Activated CD4-positive, alpha-beta T cell treated with anti-CD3 and anti-CD28 coated beads, Interleukin-2, amount 50 U/mL, for 1 hour (primary cell): ENCODE measurements at places on chromosomes 6 and 20.

DNA sequence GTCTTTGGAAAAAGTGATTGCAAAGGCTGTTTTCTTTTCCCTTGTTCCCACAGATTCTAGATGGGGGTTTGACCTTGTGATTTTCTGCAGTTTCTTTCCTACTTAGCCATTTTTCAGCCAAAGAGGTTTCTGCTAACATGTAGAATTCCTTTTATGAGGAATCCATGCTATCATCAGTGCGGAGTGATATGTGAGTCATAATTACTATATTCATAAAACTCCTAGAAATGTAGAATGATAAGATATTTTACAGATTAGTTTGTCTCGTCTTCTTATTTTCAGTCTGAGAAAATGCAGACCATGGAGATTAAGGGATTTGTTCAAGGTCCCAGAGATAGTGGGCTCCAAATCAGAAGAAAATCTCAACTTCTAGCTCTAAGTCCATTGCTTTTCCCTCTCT is 98.6 kb downstream of the KCNQ5 start:
- no peak for DNase-seq

DNA sequence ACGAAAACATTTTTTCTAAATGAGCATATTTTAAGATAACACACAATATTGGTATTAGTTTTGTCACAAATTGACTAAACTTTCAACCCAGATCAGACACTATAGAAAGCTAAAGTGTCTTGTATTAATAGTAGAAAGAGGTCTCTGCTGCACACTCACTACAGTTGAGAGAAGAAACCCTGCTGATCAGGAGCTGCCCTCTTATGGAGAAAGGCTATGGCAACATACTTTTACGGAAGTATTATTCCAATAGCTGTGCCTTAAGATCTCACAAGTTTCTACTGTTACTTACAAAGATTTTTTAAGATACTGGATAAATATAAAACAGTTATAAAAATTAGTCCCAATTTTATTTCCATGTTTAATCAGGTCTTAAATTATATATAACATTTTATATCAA is 155.7 kb downstream of the RIMS1 start:
- DNase-seq: no peak

- DNase-seq: no peak
These were observed 203.7 kb downstream of the OTOR start for GRCh38 chr20:16951876-16952275.

GRCh38 chr6:150027806-150028565 is 2.7 kb upstream of the RAET1L start:
- no peak for DNase-seq

- DNase-seq: no peak
These were observed 311.9 kb upstream of the MAP3K7 start for GRCh38 chr6:90898763-90899162.

GRCh38 chr6:40551966-40552505 is 35.1 kb downstream of the LRFN2 start:
- no peak for DNase-seq

DNA sequence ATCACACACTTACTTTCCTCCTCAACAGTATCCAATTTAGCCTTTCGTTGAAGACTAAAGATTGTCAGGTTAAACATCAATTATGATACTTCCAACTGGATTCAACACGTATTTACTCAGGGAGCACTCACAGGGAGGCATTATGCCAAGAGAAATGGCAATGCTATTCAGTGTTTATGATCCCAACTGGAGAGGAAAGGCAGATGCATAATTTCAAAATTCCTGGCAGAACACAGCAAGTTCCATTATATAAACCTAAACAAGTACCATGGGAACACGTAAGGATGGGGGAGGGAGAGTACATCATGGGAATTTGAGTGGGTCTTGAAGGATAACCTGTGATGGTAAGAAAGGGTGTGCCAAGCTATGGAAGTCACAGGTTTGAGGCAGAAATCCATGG is 112.7 kb downstream of the ISM1 start:
- no peak for DNase-seq

DNA sequence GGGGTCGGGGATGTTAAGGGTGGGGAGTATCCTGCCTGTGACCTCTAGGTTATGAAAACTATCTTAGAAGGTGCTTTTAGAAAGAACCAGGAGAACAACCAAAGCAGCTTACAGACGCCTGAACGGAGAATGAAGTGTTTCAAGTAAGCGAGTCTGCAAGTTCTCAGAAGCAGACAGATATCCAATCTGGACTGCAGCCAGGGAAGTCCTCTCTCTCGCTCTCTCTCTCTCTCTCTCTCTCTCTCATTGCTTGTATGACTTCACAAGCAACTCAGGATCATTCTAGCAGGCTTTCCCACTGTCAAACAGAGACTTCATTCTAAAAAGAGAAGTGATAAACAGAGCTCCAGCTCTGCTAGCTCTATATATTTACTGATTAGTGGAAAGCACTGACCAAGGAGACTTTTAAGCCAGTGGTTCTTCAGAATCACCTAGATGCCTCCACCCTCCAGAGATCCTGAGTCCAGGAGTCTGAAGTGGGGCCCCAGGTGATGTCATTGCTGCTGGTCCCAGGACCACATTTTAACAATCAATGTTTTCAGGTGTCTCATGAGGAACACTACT is 6.0 kb downstream of the TCF21 start:
- no peak for DNase-seq

DNA sequence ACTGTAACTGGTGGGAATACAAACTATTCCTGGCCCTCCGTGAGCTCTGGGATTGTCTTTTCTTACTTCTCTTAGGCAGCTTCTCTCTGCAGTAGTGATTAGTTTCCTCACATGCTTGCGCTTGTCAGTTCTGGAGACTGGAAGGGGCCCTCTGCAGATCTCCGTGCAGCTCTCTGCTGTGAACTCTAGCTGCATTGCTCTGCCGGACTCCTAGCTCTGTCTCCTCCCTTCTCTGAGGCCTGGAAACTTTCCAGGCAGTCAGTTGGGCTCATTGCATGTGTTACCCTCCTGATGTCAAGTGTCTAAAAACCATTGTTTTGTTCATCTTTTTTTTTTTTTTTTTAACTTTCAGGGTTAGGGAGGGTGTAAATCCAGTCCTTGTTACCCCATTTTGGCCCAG is 102.3 kb downstream of the CTNNBL1 start:
- DNase-seq: no peak

DNA sequence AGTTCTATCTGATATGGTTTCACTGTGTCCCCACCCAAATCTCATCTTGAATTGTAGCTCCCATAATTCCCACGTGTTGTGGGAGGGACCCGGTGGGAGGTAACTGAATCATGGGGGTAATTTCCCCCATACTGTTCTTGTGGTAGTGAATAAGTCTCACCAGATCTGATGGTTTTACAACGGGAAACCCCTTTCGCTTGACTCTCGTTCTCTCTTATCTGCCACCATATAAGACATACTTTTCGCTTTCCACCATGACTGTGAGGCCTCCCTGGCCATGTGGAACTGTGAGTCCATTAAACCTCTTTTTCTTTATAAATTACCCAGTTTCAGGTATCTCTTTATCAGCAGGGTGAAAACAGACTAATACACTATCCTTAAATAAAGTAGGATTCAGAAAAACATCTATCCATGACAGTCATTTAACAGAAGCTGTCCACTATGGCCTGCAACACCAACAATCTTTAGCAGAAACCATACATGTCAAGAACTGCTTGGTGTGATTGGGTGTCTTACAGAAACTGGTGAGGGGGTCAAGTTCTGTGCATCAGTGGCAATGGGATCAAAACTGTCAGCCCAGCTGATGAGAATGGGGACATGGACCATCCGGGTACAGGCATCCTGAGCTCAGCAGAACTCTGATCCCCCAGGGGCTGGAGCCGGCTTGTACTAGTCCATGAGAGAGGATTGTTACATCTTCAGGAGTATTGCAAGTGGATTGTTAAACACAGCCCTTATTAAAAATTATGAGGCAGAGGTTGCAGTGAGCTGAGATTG is 59.2 kb downstream of the SCML4 start:
- DNase-seq: no peak

GRCh38 chr6:93849857-93850256 is 430.5 kb upstream of the EPHA7 start:
- no peak for DNase-seq

DNA sequence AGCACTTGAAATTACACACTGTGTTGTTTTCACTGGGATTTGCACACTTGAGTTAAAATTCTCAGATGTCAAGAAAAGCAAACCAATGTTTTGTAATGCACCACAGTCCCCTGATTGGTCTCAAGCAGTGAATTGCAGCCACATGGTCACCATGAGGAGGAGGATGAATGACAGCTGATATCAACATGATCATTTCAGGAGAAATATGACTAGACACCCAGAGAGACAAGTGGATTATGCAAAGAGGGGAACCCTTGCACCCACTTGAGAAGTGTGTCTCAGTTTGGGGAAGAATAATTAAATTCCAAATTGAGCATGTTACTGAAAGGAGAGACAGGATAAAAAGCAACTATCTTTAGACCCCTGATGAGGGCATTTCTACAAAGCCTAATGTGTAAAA is 69.3 kb downstream of the UST start:
- no peak for DNase-seq

DNA sequence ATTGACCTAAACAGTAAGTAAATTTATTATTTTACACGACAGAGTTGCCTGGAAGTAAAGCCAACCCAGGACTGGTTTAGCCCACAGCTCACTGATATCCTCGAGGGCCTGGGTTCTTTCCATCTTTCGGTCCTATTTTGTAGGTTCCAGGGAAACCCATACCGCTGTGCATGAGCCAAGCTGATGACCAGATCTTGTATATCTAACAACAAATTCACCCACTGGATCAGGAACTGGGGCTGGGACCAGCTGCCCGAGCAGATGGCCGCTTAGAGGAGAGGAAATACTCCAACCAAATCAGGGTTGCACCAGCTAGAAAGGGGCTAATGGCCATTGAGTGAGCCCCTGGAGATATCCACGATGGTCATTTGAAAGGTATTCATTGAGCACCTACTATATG is 139.2 kb downstream of the BACH2 start:
- DNase-seq: no peak

DNA sequence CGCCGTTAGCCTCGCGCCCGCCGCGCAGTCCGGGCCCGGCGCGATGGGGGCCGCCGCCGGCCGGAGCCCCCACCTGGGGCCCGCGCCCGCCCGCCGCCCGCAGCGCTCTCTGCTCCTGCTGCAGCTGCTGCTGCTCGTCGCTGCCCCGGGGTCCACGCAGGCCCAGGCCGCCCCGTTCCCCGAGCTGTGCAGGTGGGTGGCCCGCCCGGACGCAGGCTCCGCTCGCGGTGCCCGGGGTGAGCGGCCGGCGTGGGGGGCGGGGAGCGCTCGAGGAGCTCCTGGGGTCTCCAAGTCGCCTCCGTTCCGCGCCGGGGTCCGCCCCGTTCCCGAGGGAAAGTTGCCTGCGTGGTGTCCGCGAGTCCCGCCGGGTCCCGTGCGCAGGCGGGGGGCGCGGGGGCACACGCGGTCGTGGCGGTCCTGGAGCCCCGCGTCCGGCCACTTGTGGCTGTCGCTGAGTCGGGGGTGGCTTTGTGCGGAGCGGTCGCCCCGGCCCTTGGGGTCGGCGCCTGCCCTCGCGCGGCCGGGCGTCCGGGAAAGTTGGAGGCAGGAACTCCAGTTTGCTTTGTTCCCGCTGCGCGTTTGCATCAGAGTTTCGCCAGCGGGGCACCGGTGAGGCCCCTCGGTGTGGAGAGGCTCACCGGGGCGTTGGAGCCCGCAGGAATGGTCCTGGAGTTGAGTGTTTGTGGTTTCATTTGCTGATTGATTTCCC is 476 bp downstream of the IGF2R start:
- peak; percentile 7 for DNase-seq

GRCh38 chr6:34143884-34144580 is 1.9 kb downstream of the GRM4 start:
- DNase-seq: peak; percentile 50

- DNase-seq: no peak
These were observed 159.1 kb downstream of the TFAP2C start for GRCh38 chr20:56788041-56788670.

DNA sequence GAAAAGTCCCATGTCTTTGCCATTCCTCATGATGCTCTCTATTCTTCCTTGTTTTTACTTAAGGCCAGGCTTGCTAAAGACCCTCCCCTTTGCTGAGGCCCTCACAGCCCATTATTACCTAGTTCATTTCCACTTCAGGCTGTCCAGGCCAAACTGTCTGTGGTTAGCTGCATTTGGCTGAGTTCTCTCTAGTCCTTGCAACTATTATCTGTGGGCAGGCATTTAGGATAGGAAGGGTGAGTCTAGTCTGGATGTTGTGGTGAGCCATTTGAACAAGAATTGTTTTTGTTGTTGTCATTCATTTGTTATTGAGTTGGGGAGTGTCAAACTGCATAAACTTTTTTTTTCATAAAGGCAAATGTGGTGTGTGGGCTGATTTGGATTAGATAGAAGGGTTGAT is 182.4 kb downstream of the CD109 start:
- no peak for DNase-seq

DNA sequence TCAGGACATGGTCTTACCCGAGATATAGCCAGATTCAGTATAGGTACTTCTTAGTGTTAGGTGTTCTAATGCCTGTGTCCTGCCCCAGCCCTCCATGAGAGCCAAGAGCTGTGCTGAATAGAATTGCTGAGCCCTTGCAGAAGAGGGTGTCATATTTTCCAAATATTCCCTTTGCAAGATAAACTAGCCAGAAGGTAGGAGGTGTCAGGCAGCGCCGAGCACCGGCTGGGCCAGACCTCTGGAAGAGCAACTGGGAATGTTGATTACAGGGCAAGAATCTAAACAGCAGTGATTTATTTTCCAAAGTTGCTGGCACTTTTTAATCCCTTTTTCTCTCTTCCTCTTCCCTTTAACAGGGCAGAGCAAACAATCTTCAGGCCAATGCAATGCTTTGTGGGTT is 37.1 kb upstream of the EZR start:
- DNase-seq: no peak

DNA sequence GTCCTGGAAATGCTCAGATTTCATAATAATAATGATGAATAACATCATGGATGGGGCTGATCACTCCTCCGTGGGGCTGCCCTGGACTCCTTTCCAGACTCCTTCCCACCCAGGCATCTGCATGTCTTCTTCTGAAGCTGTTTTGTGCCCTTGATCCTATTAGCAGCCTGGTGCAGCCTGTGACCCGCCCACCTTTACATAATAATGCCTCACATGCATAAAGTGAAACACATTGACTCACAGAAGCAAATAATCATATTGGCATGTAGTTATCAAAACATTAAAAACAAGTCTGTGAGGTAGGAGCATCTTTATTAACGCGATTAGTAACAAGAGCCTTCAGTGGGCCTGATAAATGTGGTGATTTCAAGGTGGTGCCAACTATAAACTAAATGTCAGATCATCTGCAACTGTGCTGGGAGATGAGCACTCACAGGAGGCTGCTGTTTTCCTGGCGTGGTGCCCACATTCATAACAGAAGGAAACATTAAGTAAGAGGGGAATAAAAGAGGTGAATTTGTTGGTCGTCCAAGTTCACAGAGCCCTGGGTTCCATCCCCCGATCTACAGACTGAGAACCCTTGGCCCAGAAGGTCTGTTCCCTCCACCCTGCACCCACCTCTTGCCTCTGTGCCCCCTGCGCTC is 344.7 kb downstream of the CDH4 start:
- DNase-seq: no peak

DNA sequence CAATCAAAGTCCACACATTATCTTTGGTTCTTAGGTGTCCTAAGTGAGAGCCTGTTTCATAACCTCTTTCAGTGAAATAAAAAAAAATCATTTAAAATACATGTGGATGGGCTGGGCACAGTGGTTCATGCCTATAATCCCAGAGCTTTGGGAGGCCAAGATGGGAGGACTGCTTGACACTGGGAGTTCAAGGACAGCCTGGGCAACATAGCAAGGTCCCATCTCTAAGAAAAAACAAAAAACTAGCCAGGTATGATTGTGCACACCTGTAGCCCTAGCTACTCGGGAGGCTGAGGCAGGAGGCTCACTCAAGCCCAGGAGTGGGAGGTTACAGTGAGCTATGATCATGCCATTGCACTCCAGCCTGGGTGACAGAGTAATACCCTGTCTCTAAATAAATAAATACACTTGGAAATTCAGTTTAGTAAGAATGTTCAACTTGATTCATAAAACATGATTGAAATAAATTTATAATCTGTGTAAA is 3.6 kb downstream of the MPC1 start:
- no peak for DNase-seq
